Vagina (tissue), 2 donors: ENCODE measurements at places on chromosomes 4 and X.

DNA sequence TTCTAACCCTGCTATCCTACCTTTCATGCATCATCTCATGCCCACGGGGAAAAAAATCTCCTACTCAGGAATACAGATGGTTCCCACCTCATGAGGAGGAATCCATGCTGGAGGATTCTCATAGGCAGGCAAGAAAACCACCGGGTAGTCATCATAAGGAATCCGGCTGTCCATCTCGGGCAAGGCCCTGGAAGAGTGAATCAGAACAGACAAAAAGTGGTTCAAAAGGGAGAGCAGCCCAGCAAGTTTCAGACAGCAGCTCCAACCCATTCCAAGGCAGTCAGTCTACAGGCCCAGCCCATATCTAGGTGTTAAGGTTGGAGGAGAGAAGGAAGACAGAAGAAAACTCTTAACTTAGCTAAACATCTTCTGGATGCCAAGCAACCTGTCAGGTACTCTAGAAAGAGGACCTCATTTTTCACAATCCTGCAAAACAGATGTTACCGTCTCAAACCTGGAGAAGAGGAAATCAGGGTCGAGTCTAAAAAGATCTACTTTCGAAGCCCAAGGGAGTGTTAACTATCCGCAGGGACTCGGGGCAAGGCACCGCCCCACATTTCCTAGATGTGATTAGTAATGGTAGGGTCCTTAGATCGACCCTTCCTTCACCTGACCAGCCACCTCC lies 447 bp downstream of the PDZD11 start:
- no peak for DNase-seq

- no peak for DNase-seq
Observed at GRCh38 chr4:42396752-42397634, at the start of gene SHISA3. TSS of gene SHISA3 (plus strand) at chr4:42397488. CDS start at chr4:42398057, 569 bp downstream.

DNA sequence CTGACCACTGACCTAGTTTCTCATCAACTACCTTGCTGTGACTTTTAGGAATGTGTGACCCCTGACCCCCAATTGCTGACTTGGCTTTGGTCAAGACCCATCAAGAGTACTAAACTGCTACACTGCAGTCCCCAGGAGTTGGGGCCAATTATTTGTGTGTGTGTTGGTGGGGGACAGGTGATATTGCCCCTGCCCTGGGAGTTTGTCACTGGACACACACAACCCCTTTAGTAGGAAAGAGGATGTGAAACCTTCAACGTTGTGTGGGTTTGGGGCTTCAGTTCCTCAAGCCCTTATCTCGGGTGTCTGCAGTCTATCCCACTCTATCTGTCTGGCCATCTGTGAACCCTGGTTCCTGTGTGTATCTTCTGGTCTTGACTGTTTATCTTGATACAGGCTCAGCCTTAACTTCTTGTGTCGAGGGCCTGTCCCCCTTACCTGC lies 6.5 kb downstream of the SASH3 start:
- DNase-seq, result no peak

GRCh38 chr4:76764251-76764650 lies 133.7 kb downstream of the SOWAHB start:
- DNase-seq, result no peak

DNA sequence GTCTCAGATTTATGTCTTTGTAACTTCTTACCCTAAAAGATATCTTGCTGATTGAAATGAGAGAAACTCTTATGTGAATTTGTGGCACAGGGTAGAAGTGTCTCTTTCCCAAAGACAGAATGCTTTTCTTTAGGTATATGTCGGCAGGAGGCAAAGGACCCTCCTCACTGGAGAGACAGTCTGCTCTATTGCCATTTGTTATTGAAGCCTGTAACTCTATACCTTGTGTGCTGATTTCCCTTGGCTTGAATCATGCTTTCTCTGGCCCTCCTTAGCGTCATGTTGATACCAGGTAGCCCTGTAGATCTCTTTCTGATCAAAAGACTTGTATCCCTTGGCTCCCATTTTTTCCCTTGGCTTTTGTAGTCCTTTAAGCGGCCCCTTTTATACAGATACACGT lies 284.3 kb downstream of the CXXC4 start:
- DNase-seq, result no peak

DNA sequence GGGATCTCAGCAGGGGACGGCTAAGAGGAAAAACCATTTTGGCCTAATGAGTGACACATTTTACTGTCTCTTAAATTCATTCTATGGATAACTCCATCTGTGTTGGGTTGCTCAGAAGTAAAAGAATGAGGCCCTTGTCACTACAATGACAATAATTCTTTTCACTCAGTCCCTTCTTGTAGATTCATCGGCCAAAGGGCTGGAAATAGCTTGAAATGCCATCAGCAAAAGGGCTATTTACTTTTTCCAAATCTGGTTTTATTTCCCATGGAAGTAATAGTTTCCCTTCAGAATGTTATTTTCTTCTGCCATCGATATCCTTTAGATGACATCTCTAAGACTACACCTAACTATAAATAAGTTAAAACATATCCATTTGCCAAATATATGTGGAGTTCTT lies 7.4 kb downstream of the MEPE start:
- no peak for DNase-seq

DNA sequence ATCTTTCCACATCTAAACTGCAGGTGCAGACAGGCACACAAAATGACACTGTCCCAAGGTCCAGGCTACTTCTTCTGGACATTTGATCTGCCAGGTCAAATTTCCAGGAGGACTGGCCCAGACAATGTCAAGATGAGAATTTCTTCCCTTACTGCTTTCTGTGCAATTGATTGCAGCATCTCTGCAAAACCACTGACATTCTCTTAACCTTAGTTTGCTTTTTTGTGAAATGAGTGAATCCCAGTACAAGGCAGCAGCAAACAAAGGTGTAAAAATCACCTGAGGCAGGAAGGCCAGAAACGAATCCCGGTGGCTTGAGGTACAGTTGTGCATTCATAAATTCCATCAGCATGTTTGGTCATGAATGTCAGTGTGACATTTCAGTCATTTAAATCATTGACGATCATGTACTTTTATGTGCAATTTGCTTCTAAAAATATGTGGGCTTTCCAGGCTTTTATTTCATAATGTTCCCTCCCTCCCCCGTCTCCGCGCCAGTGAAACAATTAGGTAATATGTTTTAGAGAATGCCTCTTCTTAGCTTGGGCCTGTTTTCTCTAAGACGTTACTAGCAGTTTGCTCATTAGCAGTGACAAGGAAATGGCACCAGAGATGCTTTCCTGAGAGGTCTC lies 39.1 kb downstream of the NHS start:
- no peak for DNase-seq

GRCh38 chrX:16267431-16267830 lies 100.2 kb downstream of the MAGEB17 start:
- no peak for DNase-seq

GRCh38 chr4:101221294-101221693 lies 126.0 kb downstream of the PPP3CA start:
- no peak for DNase-seq

- DNase-seq, result no peak
Observed at GRCh38 chrX:45775468-45775867, 574.8 kb upstream of the DIPK2B start.

GRCh38 chrX:12052109-12052508 lies 86.2 kb upstream of the FRMPD4 start:
- DNase-seq, result no peak

- no peak for DNase-seq
Observed at GRCh38 chr4:173214231-173214630, 45.6 kb downstream of the GALNT7 start.

DNA sequence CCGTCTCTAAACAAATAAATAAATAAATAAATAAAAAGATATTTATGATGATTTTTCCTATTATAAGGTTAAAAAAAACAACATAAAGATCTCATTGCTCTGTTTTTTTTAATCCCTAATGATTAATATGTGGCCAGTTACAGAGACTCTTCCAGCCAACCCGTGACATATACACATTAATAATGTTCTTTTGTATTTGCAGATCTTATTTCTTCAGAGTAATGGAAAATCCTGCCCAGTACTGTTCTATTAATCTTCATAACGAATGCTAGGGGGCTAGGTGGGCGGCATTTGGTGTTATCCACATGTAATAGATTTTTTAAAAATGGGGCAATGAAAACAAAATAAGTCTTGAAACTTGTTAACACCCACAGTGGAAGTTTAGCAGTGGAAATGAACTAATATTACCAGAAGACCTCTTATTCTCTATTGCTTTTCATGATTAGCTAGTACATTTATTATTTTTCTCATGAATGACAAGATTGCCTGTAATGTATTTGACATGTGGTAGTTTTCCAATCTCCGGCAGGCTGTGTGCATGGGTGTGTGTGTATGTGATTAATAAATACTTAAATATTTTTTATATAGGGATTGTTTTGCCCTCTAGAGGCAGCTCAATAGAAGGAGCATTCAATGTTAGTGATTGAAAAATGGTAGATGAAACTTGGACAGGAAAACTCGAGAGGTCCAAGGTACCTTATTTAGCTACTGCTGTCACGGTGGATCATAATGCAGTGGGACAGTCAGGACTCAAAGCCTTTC lies 457.4 kb downstream of the IL1RAPL1 start:
- no peak for DNase-seq

DNA sequence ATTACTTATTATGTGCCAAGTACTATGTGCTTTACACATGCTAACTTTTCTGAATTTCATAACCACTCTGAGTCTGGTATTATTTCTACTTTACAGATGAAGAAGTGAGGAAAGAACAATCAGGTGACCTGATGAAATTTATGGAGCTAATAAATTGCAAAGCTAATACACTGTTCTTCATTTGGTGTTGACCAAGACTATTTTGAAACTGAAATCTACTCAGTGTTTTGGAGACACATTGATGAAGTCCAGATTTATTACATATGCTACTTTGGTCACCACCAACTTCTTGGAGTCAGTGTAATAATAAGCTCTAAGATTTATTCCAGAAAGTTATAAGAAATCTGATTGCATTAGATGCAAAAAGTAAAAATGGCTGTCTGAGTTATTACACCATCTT lies 637.9 kb downstream of the FAT4 start:
- DNase-seq, result no peak

DNA sequence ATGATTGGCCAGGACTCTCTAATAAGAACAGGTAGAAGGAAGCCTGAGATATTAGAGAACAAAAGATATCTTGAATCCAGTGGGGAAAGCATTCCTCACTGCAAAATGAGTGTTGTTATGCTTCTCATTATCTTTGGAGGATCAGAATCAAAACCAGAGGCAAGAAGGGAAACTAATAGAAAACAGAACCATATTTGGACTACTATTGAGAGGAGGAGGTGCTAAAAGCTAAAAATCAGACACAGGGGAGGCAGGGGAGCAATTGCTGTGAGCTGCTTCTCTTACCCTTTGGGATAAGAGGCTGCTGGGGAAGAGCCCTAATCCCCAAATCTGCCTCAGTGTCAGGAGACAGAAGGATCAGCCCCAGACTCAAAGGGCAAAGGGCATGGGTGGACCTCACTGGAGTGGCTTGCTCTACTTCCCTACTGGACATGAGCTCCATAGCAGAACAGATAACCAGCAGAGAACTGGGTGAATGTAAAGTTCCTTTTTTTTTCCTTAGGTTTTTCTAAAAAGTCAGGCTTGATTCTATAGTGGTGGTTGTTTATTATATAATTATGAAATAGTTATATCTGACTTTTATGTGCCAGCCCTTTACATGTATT lies 60.1 kb downstream of the SEPTIN11 start:
- DNase-seq, result no peak

DNA sequence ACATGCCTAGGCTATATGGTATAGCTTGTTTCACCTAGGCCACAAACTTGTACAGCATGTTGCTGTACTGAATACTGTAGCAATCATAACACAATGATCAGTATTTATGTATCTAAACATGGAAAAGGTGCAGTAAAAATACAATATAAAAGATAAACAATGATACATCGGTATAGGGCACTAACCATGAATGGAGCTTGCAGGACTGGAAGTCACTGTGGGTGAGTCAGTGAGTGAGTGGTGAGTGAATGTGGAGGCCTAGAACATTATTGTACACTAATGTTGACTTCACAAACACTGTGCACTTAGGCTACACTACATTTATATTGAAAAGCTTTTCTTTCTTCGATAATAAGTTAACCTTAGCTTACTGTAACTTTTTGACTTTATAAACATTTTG lies 45.6 kb upstream of the ANK2 start:
- DNase-seq, result no peak

GRCh38 chrX:39726771-39727170 lies 371.0 kb downstream of the BCOR start:
- DNase-seq, result no peak

- DNase-seq, result no peak
Observed at GRCh38 chr4:5128569-5128968, 77.3 kb downstream of the STK32B start.

- DNase-seq, result no peak
Observed at GRCh38 chr4:88522702-88523324, 763 bp downstream of the PYURF start.

DNA sequence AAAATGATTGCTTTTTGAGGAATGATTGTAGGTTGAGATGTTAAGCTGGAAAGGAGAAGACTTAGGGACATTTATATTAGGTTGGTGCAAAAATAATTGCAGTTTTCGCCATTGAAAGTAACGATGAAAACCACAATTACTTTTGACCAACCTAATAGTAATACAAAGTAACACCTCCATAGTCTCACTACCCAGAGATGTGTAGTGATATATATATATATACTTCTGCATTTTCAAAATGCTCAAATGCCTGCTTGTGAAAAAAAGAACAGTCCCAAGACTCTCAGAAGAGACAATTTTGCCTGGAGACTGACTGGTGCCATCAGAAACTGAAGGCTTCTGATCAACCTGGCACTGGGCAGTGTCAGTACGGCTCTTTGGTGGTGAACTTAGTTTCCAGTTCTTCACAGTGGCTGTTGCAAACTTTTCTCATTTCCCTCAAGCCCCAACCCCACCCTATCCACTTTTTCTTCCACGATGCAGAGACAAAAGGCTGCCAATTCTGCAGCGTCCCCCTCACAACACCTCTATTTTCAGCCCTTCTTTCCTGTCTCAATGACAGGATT lies 35.1 kb upstream of the TAPT1 start:
- no peak for DNase-seq

DNA sequence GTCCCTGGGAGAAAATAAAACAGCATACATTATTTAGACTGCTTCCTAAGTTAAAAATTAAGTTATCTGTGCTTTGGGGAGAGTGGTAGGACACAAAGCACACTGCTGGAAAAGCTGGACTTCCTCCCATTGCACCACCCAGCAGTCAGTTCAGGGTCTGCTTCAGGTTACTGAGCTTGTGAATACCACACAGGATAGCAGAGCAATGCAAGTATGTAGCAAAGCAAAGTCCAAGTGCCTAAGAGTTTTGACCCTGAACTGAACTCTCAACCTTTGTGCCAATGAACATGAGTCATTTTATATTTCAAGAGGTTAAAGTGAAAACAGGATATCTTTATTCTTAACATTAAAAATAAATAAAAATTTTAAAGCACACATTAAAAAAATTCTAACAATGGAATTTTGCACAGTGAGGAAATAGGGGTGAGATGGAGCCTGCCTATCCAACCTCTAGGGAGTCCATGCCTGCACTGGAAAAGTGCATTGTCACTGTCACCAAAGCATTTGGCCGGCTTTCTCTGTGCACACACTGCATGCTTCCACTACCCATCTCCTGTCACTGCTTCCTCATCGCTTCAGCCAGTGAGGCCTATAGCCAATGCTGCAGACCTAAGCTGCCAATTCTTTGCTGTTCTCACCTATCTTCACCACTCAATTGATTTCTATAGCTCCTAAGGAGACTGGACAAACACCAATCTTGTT lies 50.9 kb downstream of the ABCG2 start:
- DNase-seq, result no peak
